ENCODE measurements at places on chromosomes 7 and 10. TPM values are rescaled to one million over a fixed set of nuclear protein-coding genes. Genes with fewer than 3 reads are reported as not detected.

CYP26A1 gene
- total RNA-seq: 0.91 TPM

PSTK gene
- 8.3 TPM for total RNA-seq

DPYSL4 gene
- total RNA-seq: not detected

GJD4 gene
- 0.27 TPM for total RNA-seq

GRM3 gene
- 0.11 TPM for total RNA-seq

ANKRD30A gene
- 7.1 TPM for total RNA-seq

PRXL2A gene
- 33.2 TPM for total RNA-seq
